ENCODE measurements at places on chromosomes 7 and 10.

- DNase-seq = no peak
These were observed 10.3 kb upstream of the ANKRD1 start for GRCh38 chr10:90930971-90931871.

GRCh38 chr7:87877366-87878040 is 1.2 kb downstream of the DBF4 start:
- DNase-seq = no peak

DNA sequence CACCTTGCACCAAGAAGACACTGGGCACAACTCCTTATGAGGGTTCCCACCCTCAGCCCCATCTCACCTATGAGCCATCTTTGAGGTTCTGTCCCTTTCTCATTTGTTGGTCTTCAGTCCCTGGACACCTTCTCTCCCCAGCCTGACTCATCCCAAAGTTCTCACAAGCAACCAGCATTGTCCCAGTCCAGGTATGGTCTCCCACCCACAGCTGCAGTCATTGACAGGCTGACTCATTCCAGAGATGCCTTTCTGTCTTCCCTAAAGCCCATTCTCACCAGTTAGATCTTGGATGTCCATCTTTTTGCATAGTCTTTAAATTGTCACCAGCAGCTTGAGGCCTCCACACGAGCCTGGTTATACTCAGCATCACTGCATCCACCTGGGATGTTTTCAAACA is 26.7 kb upstream of the BMPR1A start:
- DNase-seq = no peak

DNA sequence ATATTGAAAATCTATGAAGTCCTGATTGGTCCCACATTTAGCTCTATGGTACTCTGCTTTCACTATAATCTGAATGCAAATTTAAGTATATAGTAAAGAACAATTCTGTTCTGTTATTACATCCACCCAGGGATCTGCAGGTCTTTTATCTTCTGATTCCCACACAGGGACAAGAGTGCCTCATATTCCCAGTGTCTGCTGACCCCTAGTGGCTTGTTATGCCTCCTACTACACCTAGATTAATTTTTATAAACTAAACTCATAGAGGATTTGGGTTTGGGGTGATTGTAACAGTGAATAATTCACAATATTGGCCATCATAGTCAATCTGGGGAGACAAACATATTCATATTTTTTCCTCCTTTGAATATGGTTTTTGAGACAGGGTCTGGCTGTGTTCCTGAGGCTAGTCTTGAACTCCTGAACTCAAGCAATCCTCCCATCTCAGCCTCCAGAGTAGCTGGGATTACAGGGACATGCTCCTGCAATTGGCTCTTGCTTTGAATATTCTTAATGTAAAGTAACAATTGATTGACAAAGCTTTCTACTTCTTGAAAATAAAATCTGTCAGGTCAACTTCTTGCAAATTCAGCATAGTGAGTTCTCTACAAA is 282.1 kb downstream of the KCND2 start:
- peak; percentile 64 for DNase-seq

GRCh38 chr7:92061154-92061553 is 73.1 kb downstream of the CYP51A1 start:
- DNase-seq = no peak

- DNase-seq = no peak
These were observed 52.2 kb downstream of the MAGI2 start for GRCh38 chr7:79401254-79401653.

- DNase-seq = no peak
These were observed 4.2 kb downstream of the SFTPD start for GRCh38 chr10:79944428-79945395.

- no peak for DNase-seq
These were observed 29.1 kb downstream of the TNRC18 start for GRCh38 chr7:5394264-5395105.

GRCh38 chr10:3895045-3895631 is 110.1 kb upstream of the KLF6 start:
- no peak for DNase-seq

GRCh38 chr7:105885387-105886111 is 9.2 kb upstream of the ATXN7L1 start:
- no peak for DNase-seq

DNA sequence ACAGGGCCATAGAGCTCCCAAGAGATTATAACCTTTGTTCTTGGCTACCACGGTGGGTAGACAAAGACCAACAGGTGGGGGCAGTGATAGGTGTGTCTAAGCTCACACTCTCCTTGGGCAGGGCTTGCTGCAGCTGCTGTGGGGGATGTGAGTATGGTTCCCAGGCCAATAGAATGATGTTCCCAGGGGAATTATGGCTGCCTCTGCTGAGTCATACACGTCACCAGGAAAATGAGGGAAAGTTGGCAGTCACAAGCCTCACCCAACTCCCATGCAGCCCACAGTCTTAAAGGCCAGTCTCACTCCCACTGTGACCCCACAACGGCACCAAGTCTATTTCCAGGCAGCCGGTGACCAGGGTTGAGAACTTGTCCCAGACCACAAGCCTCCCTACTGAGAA is 453.4 kb upstream of the PODXL start:
- no peak for DNase-seq

- DNase-seq = no peak
These were observed 43.6 kb downstream of the DRGX start for GRCh38 chr10:49352323-49352722.

DNA sequence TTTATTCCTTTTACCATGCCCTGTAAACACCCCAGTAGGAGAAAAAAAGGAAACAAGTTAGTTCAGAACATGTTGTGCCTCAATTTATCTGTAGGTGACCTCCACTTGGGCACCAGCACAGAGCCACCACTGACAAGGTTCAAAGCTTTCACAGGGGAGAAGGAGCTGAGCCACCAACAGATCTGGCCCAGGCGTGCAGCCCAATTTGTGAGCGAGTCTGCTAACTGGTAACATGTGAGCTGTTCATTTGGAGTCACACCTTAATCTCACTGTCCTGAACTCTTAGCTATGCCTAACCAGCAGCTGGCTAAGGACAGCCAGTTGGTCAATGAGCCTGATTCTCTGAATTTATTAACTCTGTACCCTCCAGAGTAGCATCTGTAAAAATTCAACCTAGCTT is 78.4 kb upstream of the CAMK2B start:
- no peak for DNase-seq

DNA sequence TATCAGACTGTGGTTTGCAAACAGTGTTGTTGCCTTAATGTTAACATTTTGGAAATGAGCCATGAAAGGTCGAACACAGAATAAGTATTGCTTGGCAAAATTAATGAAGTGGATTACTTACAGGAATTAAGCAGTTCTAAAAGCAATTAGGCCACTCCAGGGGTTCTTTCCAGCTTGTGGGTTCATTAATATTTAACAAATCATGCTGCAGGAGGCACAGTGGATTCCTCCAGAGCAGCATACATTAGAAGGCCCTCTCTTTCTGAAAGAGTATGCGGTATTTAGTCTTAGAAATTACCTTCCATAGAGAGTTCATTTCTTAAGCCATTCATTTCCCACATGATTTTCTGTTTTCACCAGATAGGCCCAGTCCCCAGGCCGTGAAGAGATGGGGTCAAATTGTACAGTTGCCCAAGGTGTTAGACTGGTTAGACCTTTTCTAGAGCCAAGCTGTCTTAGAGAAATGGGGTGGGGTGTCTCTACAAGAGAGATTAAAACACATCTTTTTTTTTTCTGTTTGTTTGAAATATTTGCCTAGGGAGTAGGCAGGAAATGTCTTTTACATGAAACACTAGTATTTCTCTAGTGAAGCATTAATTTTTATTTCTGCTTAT is 40.0 kb upstream of the AGR3 start:
- DNase-seq = no peak

- DNase-seq = no peak
These were observed 3.0 kb upstream of the PHYHIPL start for GRCh38 chr10:59173414-59173813.

GRCh38 chr7:87316846-87317552 is 28.5 kb upstream of the CROT start:
- DNase-seq = no peak

DNA sequence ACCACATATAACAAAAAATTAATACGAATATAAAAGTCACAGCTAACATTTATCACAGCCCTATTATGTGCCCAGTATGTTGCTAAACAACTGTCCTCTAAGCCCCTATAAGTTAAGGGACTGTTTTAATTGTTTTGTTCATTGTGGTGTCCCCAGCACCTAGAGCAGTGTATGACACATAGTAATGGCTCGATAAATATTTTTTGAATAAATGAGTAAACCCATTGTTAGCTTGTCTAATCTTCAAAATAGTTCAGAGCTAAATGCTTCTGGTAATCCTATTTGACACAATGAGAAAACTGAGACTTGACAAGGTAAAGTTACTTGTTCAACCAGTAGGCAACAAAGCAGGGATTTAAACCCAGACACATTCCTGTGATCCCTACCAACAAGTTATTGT is 78.4 kb upstream of the NEUROD6 start:
- no peak for DNase-seq

DNA sequence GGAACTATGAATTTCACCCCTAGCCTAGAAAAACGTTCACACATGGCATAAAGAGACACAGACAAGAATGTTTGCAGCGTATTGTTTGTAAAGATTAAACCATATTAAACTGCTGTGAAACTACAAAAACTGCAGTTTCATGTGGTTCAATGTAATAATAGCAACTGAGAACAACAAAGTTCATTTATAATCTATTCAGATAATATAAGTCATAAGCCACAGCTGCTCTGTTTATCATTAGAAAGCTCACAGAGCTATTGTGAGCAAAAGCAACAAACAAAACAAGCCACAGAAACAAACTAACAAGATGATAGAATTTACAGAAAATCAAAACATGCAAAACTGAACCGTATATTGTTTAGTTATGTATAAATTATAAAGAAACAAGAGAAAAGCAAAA is 113.5 kb downstream of the AHR start:
- no peak for DNase-seq

DNA sequence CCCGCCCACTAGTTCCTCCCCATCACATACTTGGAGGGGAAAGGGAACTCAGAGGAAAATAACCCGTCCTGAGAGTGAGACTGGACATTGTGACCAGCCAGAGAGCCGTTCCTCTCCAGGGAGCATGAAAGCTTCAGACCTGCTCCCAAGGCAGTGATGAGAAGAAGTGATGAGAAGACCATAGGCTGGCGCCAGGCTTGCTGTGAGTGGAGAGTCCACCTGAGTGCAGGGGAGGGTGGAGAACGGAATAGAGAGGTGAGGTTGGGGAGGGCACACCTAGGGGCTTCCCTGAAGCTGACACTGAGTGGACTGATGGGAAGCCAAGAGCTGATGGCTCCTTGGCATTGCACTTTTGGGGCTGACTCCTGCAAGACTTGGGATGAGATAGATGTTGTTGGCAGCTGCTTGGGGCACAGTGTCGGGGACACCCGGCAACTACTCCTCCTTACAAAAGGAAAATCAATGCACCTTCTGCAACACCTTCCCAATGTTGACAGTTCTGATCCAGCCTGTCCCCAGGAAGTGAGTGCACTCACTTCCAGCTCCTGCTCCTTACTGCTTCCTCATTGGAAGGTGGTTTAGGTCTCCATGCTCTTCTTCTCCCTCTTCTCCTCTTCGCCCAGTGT is 79.4 kb downstream of the EMX2 start:
- no peak for DNase-seq

DNA sequence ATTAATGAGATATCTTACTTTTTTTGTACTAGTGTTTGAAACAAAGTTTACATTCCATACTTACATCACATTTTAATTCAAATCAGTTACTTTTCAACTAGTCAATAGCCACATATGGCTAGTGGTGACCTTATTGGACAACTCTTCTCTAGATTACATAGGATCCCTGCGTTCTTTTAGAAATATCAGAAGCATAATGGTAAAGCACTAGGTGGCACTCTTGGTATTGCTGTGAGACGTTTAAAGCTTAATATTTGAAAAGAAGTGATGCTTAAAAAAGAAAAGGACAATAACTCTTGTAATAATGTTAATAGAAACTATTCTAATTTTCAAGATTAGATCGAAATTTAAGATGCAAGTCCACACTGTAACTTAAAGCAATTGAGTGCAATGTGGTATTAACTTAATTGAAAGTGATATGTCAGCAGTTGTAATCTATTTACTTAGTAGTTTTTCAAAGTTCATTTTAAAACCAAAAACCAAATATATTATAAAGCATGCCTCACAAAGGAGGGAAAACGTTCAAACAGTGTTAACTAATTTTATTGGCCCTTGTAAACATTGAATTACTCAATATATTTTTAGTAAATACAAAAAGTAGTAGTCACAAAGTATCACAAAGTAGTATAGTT is 339.1 kb downstream of the ATRNL1 start:
- no peak for DNase-seq

DNA sequence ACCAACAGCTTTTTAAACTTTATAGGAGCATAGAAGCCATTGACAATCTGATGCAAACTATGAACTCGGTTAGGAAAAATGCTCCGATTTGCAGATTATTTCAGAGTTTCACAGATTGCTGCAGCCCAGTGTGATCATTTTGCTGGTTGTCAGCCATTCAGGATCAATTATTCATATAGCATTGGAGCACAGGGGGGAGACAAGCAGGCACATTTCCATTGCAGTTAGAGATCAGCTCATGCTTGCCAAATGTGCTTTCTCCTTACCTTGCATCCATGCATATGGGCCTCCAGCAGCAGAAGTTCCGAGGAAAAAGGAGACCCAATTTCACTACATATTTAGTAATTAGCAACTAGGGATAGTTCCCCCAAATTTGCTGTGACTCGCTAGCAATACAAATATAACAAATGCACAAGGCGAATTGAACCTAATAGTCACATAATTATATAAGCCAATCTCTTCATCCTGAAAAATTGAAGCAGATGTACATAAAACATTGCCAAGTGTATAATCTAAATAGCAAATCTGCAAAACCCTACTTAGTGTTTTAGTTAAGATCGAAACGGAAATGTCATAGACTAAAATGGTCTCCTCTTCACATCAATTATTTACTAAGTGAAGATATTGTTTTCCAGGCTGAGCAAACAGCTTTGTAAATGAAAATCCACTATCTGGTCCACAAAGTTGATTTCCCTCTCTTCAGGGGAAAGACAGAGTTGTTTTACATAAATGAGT is 49.5 kb upstream of the RSU1 start:
- DNase-seq = no peak

DNA sequence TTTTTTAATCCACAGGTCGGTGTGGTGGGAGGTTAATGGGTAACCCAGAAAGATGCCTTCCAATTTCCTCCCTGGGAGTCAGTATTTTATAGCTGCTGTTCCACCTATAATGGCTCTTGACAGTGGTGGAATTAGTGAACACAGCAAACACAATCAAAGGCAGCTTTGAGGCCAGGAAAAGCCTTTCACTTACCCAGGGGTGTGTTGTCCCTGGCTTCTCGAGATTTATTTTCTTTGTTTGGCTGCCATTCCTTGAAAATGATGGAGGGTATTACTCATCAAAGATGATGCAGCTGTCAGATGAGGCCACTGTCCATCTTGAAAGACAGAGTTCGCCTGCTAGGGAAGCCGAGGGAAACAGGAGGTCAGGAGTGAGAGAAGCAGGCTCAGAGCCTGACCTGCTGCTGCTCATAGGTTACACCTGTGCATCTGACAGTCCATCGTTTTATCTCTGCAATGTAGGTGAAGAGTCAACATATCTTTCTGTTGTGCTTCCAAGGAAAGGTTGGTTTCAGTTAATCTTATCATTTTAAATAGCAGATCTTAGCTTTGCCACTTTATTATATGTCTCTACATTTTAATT is 221.6 kb downstream of the XPNPEP1 start:
- no peak for DNase-seq

GRCh38 chr10:122587098-122587760 is 26.7 kb downstream of the DMBT1 start:
- DNase-seq = no peak

Measured in NCI-H2081 treated with DMSO at 0.1 percent for 48 hours (cell line).